NCI-H510A (cell line): ENCODE measurements at places on chromosomes 4 and X.

DNA sequence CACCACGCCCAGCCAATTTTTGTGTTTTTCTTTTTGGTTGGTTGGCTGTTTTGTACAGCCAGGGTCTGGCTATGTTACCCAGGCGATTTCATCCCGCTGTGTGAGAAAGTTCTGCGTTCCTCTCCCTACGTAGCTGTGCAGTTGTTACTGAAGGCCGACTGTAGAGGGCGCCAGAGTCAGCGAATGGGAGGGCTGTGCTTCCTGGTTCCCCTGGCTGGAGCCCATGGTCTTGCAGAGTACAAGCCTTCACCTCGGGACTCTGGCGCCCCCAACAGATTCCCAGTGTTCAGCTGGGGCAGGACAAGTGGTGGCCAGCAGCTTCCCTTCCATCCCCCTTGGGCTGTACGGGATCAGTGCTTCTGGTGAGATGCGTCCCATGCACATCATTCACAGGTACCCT, 5.6 kb upstream of the CT45A1 start:
- DNase-seq, result no peak

DNA sequence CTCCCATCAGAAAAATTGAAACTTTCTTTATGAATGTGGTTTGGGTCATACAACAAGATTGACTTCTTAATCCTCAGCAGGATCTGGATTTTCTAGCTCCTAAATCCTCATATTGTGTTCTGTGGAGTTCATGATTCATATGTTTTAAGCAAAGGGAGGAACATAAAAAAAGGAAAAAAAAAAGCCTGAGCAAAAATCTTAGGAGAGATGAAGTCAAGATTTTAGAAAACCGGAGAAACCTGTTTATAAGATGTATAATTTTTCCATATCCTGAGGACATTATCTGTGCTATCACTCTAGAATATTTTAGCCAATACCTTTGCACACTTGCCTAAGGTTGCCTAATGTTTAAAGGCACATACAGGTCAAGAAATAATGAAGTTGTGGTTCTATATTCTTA, 7.0 kb upstream of the EREG start:
- DNase-seq, result no peak

DNA sequence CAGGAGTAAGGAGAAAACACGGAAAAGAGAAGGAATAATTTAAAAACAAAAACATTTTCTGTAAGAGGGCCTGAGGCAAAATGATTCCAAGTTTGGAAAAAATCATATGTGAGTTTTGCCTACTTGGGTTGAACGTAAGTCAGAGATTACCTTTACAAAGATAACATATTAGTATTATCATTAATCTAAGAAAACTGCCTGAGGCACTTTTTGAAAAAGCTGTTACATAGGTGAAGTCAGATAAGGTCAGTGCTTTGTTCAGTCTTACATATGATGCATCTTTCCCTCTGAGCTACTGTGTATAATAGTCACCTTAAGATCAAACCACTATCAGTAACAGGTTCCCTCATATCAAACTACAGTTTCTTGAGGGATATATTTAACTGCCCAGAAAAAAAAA, 287.2 kb downstream of the TMA16 start:
- no peak for DNase-seq

- no peak for DNase-seq
These were observed 240.9 kb downstream of the AR start for GRCh38 chrX:67784712-67785111.

- DNase-seq, result no peak
These were observed 24.2 kb downstream of the CHST7 start for GRCh38 chrX:46597771-46598170.

GRCh38 chr4:87881115-87881514, 48.3 kb downstream of the MEPE start:
- no peak for DNase-seq

- DNase-seq, result no peak
These were observed 705.1 kb upstream of the GRID2 start for GRCh38 chr4:91598696-91599095.

DNA sequence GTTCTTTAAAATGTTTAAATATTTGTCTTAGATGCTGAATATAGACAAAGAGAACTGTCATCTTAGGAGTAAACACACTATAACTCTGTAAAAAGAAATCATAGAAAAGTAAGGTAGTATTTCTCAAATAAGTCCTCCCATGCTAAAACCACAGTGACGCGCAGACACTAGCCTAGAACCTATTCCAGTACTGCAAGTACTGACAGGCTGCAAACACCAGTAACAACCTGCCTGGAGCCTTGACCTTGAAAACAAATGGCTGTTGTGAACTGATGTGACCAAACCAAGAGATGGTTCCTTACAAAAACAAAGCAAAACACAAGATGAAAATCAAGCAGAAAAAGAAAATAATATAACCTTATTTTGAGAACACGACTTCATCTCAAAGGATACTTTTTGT, 8.5 kb downstream of the TIFA start:
- DNase-seq, result no peak
